ENCODE measurements at places on chromosomes 1 and 21.

- DNase-seq, result no peak
These were observed 681.7 kb upstream of the ADAMTS5 start for GRCh38 chr21:27648560-27648959.

DNA sequence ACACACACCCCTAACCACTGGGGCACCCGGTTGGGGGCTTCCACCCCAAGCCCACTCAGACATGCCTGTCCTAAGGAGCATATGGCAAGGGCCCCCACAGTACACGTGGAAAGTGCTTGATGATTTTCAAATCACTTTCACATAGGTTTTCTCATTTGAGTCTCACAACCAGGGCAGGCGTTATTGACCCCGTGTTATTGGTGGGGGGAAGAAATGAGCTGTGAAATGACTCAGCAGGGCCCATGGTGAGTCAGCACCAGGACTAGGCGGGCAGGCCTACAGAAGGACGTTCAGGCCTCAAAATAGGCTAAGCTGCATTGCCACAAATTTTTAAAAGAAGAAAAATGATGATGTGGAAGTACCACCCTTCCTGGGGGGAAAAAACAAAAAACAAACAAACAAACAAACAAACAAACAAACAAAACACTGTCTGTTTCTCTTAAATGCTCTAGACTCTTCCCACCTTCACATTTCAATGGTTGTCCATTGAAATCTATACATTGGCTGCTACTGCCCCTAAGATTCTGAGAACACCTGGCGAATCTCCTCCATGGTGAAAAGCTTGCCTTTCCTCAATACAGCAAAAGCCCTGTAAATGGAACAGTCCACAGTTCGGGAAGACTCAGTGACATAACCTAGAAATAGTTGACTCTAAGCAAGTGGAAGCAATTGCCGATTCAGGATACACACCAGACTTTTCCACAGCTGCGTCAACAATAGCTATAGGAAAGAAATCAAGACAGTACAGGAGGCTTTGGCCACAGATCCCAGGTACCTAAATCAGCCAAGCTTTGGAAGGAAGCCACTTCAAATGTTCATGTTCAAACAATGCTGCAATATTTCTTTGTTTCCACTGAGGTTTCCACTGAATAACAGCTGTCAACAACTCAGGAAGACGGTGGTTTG lies 234.7 kb downstream of the TOMM20 start:
- no peak for DNase-seq

- no peak for DNase-seq
These were observed 204.0 kb upstream of the C21orf91 start for GRCh38 chr21:18023157-18023556.

DNA sequence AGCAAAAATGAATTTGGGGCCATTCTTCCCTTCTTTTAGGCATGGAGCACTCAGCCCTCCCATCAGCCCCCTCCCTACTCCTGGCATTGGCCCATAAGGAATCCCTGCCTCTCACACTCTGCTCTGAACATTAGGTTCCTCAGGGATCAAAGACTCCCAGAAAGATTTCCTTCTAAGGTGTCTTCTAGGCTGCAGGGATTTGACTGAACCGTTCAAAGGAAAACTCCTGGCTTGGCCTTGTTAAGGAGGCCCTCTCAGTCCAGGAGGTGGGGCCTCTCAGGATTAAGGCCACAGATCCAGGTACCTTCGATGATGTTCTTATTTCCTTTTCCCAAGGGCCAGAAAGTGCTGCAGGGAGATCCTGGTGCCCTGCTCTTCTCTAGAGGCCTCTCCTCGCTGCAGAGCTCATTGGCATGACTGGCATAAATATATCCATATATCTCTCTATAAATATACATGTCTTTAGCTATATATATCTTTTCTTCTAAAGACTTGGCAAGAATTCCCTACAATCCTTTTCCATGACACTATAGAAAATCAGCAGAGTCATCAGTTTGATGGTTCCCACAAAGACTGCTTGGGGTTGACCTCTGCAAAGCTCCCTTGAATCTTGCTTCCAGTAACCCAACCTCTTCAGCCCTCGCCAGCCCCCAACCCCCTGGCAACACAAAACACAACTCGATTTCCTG lies 59.1 kb downstream of the PLXNA2 start:
- DNase-seq, result no peak

DNA sequence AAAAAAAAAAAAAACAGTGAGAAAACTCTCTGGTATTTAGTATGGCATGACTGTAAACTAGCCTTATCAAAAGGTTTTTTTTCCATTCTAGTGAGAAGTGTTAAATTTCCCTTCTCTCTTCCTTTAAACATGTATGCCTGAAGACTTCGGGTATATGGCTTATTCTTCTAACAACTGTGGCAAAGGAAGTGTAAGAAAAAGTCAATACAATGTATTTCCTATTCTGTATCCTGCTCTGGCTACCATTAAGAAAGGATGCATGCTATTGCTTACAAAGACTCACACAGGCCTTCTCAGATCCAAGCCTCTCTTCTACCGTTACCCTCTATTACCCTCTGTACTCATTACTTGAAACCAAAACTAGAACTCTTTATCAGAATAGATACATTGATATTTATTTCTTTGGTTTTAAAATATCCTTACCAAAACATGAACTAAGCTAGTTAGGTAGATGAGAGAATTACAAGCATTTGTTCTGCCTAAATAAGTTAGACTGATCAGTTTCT lies 8.4 kb downstream of the CEPT1 start:
- no peak for DNase-seq

- DNase-seq, result no peak
These were observed 39.9 kb downstream of the SERBP1 start for GRCh38 chr1:67390041-67390887.

GRCh38 chr1:6274102-6274501 lies 13.2 kb upstream of the GPR153 start:
- DNase-seq, result no peak

DNA sequence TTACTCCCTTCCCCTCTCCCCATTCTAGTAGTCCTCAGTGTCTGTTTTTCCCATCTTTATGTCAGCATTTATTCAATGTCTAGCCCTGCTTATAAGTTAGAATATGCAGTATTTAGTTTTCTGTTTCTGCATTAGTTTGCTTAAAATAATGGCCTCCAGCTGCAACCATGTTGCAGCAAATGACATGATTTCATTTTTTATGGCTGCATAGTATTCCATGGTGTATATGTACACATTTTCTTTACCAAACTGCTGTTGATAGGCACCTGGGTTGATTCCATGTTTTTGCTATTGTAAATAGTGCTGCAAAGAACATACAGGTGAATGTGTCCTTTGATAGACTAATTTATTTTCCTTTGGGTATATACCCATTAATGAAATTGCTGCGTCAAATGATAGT lies 267.7 kb downstream of the SRGAP2C start:
- DNase-seq, result no peak

GRCh38 chr1:16241221-16241708 lies 4.3 kb upstream of the CPLANE2 start:
- DNase-seq, result no peak

Measured in activated CD4-positive, alpha-beta T cell treated with anti-CD3 and anti-CD28 coated beads, Interleukin-2, amount 50 U/mL, for 1 hour (primary cell).